Aorta (tissue), 5 donors: ENCODE measurements at places on chromosomes 7 and 10. TPM values are rescaled to one million over a fixed set of nuclear protein-coding genes. Genes with fewer than 3 reads are reported as not detected.

Gene SORBS1
- total RNA-seq, result 591 TPM

Gene ZNF804B
- not detected for total RNA-seq

Gene CYP2C19
- not detected for total RNA-seq

Gene C10orf95
- not detected for total RNA-seq

Gene SPDYE11
- total RNA-seq, result not detected

Gene CDHR3
- 3.8 TPM for total RNA-seq

Gene KCNMA1
- 144 TPM for total RNA-seq

Gene HIBADH
- 22.4 TPM for total RNA-seq

Gene LGI1
- total RNA-seq, result 1.8 TPM

Gene HMX2
- total RNA-seq, result not detected

Gene ST8SIA6
- total RNA-seq, result 2.9 TPM

Gene RSPH10B
- not detected for total RNA-seq

Gene PRF1
- total RNA-seq, result 3.2 TPM

Gene STOX1
- total RNA-seq, result 0.39 TPM

Gene TAS2R3
- 3.1 TPM for total RNA-seq

Gene SPDYE2B
- not detected for total RNA-seq

Gene LRRN3
- total RNA-seq, result 0.51 TPM

Gene NUP205
- total RNA-seq, result 40.9 TPM

Gene PPP1R3A
- 2.5 TPM for total RNA-seq

Gene CNPY1
- total RNA-seq, result not detected

Gene ASB15
- not detected for total RNA-seq

Gene CPED1
- 201 TPM for total RNA-seq

Gene GIMAP2
- total RNA-seq, result 24.7 TPM

Gene CYP3A7
- not detected for total RNA-seq

Gene PLXDC2
- total RNA-seq, result 87.1 TPM

Gene HIF1AN
- 42.7 TPM for total RNA-seq

Gene ASB10
- total RNA-seq, result not detected

Gene EBLN1
- not detected for total RNA-seq

Gene FOXP2
- 18.1 TPM for total RNA-seq
